ENCODE measurements at places on chromosomes 11 and 22.

GRCh38 chr11:16779436-16779835 is 41.0 kb downstream of the C11orf58 start:
- DNase-seq = no peak

DNA sequence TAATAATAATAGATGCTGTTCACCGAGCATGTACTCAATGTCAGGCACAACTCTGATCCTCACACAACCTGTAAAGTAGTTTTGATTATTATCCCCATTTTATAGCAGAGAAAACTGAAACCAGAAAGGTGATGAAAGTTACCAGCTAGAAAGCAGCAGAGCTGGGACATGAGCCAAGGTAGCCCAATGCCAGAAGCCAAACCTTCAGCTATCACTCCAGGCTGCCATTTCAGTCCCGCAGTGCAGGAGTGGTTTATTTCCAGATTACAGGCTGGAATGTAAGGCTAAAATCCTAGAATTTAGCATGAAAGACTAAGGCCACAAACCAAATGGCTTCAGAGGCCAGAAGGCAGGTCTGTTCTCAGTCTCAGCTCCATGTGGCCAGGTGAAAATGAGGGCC is 108.8 kb downstream of the TENM4 start:
- DNase-seq = no peak

- no peak for DNase-seq
Observed at GRCh38 chr11:61142424-61142823, 18.8 kb downstream of the VPS37C start.

- DNase-seq = no peak
Observed at GRCh38 chr11:130078080-130078479, 8.4 kb downstream of the APLP2 start.

- DNase-seq = no peak
Observed at GRCh38 chr22:16964366-16964765, 43.7 kb downstream of the GAB4 start.
